Activated T-helper 9 cell treated with anti-CD3 and anti-CD28 coated beads, Interleukin-2, amount 50 U/mL, for 16 hours (primary cell): ENCODE measurements at places on chromosomes 1 and 21.

DNA sequence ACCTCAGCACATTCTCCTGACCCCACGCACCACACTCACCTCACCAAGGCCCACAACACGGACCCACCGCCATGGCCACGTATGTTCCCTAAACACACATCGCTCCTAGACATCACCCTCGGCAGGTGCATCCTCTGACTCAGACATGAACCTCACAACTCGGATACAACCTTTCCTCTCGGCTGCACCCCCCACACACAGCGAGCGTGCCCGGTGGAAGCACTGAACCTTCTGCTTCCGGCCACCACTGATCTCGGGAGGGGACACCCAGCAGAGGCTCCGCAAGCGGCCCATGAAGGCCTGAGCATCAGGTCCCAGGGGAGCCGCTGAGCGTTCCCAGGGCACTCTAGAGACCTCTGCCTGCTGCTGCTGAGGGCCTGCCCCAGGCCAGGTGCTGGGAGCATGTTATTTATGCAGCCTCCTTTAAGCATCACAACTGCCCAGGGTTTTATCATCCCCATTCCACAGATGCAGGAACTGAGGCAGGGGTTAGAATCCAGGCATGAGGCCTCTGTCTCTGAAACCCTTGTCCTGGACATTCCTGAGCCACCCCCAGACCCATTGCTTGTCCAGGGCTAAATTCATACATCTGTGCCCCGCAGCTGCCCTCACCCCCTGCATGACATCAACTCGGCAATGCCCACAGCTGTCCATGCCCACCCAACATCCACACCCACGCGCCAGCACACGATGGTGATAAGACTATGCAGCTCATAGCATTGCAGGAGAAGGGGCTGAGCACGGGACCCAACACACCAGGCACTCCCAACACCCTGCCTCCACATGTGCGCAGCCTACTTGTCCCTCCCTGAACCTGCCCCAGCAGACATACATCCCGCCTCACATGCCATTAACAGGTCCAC, 27.0 kb downstream of the SDC3 start:
- no peak for DNase-seq

GRCh38 chr1:25046194-25046532, 116.1 kb upstream of the RUNX3 start:
- DNase-seq, result no peak

GRCh38 chr1:1398677-1399186, 403 bp downstream of the CCNL2 start:
- DNase-seq, result no peak

- DNase-seq, result no peak
Measured at GRCh38 chr1:67367370-67368045, 59.8 kb downstream of the IL12RB2 start.

DNA sequence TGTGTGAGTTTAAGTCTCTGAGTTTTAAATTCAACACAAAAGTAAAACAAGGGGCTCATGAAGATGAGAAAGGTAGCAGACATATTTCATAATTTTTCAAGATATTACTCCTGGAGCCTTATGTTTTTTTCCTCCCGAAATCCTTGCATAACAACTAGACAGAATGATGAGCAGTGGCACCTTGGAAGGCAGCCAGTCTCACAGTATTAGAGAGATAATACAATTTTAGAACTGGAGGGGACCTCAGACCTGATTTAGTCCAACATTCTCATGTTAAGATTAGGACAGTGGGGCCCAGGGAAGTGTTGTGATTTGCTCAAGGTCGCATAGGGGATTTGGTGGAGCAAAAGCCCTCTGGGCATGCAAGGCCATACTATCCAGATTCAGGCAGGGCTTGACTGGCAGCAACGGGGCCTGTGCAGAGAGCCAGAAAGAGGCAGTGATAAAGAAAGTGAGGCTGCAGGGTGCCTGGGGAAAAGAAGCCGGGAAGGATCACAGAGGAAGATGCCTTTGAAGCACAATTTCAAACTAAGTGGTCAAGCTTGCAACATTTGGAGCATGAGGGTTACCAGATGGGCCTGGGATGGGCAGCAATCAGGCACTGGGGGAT, 31.4 kb upstream of the BCL9 start:
- no peak for DNase-seq

GRCh38 chr1:18020021-18020817, 87.4 kb upstream of the IGSF21 start:
- no peak for DNase-seq

DNA sequence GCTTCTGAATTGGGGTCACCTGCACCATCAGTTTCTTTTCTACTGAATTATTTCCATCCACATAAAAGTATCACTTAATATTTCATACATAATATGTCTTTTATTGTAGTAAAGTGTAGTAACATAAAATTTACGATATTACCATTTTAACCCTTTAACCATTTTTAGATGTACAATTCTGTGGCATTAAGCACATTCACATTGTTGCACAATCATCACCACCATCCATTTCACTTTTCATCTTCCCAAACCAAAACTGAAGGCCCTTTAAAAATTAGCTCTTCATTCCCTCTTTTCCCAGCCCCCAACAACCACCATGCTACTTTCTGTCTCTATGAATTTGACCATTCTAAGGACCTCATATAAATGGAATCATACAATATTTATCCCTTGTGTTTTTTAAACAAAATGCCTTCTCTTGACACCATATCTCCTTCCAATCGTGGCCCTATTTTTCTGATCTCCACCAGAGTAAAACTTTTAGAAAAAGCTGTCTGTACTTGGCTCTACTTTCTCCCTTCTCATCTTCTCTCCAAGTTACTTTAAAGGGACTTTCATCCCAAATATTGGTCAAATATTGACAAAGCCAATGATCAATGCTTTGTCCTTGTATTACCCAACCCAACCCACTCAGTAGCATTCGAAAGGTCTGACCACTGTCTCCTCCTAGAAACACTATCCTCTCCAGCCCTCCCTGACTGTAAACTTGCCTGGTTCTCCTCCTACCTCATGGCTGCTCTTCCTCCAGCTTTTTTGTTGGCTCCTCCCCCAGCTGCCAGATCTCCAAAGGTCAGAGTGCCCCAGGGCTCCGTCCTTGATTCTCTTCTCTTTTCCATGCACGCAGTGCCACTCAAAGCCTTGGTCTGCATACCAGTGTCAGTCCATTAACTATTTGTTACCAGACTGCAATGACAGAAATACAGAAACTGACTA, 44.7 kb downstream of the SLC30A10 start:
- no peak for DNase-seq

DNA sequence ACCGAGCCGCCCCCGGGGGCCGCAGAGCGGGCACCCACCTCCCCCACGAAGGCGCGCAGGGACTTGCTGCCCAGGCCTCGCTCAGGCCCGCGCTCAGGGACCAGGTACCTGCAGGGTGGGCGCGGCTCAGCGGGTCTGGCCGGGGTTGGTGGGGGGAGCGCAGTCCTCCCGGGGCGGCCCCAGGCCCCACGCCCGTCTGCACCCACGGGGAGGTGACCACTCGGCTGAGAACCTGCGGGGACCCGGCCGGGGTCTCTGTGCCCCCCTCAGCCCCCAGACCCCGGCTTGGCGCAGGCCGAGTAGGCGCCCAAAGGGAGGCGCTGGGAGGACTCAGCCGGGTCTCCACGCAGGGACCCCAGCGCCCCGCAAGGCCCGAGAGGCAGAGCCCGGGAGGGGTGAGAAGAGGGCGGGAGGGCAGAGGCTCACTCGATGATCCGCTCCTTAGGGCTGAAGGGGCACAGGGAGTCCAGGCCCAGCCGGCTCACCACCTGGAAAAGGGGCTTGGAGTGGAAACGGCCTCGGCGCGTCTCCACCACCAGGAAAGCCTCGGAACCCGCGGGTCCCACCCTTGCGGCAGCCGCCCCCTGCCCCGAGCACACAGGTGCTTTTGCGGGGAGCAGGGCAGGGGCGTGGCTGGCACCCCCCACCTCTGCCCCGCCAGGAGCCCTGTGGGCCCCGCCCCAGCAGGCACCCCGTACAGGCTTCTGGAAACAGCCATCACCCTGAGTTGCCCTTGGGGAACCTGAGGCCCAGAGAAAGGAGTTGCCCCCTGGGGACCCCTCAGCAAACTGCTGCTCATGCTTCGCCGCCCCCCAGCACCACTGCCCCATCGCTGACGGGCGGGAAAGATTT, 9.3 kb downstream of the FTCD start:
- DNase-seq, result no peak

DNA sequence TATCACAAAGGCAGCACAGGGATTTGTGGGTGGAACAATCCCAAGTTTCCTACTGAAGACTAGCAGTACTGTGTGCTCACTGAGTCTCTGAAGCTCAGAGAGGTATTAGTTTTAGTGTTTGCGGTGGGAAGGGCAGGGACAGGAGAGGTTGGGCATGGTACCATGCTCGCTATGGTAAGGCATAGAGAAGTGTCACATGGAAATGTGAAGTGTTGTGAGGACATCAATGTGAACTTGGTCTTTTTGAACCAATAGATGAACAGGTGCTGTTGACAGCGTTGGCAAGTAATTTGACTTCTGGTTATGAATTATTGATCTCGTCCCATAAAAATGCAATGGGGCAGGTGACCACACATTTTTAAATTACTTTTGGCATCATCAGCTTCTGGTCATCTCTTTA, 55.8 kb upstream of the ADAMTS1 start:
- no peak for DNase-seq

DNA sequence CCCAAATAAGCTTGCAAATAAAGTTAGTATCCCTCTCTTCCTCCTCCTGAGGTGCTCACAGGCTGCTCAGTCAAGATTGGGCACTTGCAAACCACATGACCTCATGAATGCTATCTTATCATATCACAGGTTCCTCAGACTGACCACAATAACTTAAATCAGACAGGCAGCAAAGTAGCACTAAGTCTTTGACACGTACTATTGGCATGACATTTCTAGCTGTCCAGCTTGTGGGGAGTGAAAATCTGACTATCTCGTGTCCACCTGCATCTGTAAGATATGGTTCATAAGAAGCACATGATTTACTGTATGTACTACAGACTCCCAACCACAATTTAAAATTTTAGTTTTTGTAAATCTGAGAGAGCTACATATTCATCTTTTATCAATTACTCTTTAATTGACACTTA, 58.0 kb upstream of the GFI1 start:
- DNase-seq, result no peak

GRCh38 chr21:34544032-34544496, 32.1 kb upstream of the KCNE1 start:
- DNase-seq, result peak; percentile 10

- no peak for DNase-seq
Measured at GRCh38 chr1:83110156-83110555, 888.8 kb downstream of the TTLL7 start.

DNA sequence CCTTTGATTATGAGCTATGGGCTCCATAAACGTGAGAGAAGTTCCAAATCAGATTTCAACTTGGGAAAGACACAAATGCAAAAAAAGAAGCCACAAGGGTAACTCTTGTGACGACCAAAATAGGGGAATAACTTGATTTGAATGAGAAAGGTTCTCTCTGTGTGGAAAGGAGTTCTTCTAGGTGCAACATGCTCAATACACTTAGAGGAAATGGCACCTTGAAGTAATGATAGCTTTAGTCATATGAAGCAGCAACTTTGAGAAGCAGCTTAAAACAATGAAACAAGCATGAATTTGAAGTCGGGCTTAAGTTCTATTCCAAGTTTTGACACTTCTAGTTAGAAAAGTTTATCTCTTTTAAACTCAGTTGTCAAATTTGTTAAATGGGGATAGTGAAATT, 21.8 kb upstream of the RGS1 start:
- DNase-seq, result no peak

DNA sequence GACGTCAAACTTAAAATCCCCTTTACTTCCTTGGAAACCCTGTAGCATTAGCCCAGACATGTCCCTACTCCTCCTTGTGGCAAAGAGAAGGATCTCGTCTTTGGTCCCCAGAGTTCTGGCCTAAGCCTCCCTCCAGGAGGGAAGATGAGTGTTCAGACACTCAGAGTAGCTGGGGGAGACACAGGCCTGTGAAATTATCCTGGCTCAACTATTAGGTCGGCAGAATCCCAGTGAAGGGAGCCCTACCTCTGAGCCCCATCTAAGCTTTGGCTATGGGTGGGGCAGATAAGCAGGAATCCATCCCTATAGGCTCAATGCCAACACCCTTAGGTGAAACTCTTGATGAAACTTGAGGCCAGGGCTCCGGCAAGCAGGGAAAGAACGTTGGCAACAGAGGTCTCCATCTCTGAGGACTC, 1.7 kb upstream of the SFN start:
- no peak for DNase-seq

DNA sequence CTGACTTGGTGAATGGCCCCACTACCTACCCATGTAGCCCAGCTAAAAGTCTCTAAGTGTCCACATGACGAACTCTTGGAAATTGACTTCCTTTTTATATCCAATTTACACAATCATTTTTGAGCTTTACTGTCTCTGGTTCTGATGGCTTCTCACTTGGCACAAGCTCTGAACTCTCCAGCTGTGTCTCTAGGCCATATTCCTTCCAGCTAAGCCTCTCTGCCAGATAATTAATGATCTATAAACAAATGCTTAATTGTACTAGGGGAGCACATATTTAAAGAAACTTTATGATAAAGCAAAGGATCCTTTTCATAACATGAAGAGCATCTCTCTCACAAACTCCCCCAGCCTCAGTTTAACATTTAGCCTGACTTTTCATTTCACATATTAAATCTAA, 16.3 kb upstream of the BEND5 start:
- no peak for DNase-seq

GRCh38 chr1:217105437-217105836, 382.2 kb upstream of the ESRRG start:
- no peak for DNase-seq

DNA sequence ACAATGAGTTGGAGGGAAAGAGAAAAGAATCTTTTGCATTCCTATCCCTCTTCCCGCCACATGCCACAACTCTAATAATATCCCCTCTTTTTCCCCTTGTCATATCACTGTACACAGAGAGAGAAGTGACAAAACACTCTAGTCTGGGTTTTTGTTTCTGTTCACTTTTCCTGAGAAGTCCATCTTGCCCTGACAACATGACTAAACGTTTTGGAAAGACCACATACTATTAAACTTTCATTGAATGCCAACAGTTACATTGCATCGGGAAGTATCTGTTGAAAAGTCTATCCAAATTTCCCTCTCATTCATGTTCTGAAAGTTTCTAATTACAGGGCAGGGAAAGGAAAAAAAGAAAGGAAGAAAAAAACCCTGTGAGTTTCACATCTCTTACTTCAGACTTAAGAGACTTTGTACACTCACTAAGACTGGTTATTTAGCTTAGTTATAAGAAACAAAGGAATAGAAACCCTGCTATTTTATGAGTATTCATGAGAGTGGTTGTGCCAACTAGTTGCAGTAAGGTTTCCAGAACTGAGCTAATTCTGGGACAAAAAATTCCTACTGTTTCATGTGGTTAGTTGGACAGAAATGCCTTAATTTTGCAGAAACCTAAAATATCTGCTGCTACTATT, 16.9 kb downstream of the PLA2G4A start:
- no peak for DNase-seq

- no peak for DNase-seq
Measured at GRCh38 chr1:40649592-40649930, 15.9 kb downstream of the RIMS3 start.

DNA sequence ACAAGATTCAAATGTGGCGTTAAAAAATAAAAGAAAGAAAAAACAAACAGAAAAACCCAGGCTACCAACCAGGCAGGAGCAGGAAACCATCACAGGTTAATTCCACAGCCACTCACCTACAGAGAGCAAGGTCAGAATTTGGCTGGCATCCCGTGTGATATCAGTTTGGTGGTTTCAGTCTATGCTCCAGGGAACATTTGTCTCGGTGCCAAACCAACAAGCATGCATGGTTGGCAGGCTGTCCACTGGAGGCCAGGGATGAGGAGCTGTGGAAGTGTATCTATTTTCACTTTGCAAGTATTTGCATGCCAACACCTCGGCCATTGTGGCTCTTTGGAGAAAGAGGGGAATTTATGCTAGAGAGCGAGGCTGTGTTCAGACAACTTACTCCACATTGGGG, 53.1 kb upstream of the PROX1 start:
- DNase-seq, result no peak

GRCh38 chr1:29461115-29461739, 224.9 kb downstream of the PTPRU start:
- no peak for DNase-seq
